ENCODE measurements at places on chromosomes 12 and 14. TPM values are rescaled to one million over a fixed set of nuclear protein-coding genes. Genes with fewer than 3 reads are reported as not detected.
A peak's percentile ranks its signal among the peaks of the same experiment; 100 is the strongest.

LRTM2 gene
- 3.5 TPM for total RNA-seq

MANSC4 gene
- total RNA-seq: 0.27 TPM

KSR2 gene
- total RNA-seq: 3.6 TPM

RITA1 gene
- 10.9 TPM for total RNA-seq

PPM1H gene
- 26.5 TPM for total RNA-seq

SLC5A8 gene
- total RNA-seq: 3.1 TPM

LTBP2 gene
- 0.91 TPM for total RNA-seq

DNA sequence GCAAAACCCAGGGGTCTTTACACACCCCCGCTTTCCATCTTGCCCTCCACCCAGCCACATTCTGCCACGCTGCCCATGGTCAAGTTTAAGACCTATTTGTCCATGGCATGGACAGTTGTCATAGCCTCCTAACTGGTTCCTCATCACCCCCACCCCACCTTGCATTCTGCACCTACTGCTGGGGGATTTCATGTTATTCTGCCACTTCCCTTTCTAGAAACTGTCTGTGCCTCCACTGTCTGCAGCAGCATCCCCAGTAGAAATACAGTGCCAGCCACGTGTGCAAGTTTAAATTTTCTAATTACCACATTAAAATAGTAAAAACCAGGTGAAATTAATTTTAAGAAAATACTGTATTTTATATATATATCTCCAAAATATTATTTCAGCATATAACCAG is 63.2 kb downstream of the WDR20 start:
- no peak for DNase-seq

GRCh38 chr12:95083938-95084337 is 10.5 kb upstream of the NR2C1 start:
- DNase-seq: no peak

- DNase-seq: no peak
Observed at GRCh38 chr14:87756661-87757060, 236.3 kb downstream of the GALC start.

GRCh38 chr12:106276032-106276740 is 26.3 kb upstream of the TCP11L2 start:
- no peak for DNase-seq

GRCh38 chr14:34035177-34035933 is 84.5 kb upstream of the EGLN3 start:
- no peak for DNase-seq

DNA sequence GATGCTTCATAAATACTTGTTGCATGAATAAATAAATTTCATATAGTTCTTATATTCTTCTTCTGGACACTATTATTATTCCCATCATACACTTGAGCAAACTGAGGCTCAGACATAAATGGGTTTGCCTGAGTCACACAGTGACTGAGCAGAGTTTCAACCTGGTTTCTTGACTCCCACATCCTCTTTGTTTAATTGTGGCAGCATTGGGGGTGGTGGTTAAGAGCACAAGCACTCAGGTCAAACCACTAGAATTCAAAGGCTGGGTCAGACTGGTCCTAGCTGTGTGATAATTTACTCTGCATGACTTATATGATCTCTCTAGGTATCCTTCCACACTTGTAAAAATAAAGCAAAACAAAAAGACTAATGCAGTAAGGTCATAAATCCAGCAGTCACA is 274.9 kb upstream of the SRRM4 start:
- DNase-seq: no peak

- no peak for DNase-seq
Observed at GRCh38 chr14:100212476-100213333, 26.2 kb upstream of the YY1 start.

DNA sequence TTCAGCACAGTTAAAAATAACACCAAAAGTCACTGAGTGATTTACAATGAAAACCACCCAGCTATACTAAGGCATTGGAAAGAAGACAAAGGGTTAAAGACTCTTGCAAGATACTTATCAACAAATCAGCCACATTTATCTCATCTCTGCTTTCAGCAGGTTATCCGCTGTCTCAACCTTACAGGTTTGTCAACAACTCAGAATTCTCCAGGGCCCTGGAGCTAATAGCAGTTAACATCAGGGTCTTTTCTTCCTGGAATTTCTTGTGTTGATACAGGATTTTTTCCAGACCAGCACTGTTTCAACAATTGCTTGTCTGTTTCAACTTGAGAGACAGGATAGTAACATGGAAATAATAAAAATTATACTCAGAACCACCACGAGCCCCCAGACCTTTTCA is 3.5 kb downstream of the PKP2 start:
- DNase-seq: no peak

- peak; percentile 41 for DNase-seq
Observed at GRCh38 chr12:94149781-94150239, 1.4 kb downstream of the PLXNC1 start.

- DNase-seq: no peak
Observed at GRCh38 chr14:99564926-99565259, 39.1 kb downstream of the CCDC85C start.

DNA sequence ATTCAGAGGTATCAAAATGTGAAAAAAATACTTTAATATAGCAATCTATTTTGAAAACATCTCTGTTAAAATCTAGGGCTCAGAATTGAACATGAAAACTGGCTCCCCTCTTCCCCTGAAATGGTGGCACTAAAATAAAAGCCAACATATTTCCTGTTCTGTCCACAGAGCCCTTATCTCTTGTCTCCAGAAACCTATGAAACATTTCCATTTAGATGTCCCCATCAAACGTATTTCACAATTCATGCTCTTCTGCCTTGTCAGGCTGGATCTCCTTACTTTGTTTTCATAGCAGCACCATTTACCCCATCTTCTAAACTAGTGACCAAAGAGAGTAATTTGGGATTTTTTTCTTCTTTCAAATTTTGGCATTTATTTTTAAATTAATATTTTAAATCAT is 42.4 kb downstream of the PDE3A start:
- DNase-seq: no peak

DNA sequence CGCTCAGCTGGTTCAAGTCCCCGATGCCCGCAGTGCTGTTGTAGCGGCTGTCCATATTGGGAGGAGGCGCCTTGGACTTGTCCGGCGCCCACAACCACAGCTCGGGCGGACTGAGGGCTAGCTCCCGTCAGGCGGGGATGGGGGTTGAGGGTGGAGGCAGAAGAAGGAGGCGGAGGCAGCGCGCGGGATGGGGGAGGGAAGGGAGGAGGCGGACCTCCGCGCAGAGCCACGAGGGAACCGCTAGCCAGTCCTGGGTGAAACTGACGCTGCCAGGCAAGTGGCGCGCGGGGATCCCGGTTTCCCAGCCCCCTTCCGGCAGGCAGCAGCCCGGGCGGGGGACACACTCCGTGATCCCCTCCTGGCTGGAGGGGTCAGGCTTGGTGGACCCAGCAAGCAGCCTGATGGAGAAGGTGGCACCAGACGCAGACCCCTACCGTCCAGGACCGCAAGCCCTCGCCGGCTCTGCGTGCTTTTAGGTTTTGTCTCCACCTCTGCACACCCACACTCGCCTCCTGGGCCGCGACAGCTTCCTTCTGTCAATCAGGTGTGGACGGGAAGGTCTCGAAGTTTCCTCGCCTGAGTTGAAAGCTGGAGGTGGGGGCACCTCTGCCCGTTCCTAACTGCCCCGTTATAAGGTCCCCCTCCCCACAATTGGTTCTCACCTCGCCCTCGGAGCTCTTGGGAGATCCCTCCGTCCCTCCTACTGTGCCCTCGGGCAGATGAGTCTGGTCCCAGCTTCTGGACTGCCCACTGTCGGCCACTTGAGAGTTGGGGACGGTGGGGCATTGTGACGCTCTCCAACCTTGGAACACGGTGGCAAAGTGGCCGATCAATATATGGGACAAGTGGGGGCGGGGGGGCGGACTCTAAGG is at the start of gene CPNE8:
Gene CPNE8, minus strand, starts transcription at position 112 of the 872 bp plus-strand sequence. Its CDS starts 57 bp downstream, at position 55.
- peak; percentile 21 for DNase-seq

DNA sequence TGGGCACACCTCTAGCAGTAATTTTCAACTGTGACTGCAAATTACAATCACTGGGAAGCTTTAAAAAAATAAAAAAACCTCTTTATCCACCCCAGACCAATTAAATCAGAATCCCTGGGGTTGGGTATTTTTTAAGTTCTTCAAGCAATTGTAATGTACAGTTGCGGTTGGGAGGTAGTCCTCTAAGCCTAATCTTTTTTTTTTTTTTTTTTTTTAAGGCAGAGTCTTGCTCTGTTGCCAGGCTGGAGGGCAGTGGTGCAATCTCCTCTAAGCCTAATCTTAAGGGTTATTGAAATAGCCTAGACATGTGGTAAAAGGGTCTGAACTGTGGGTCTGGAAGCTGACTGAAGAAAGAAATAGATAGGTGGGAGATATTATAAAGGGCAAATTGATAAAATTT is 230.5 kb downstream of the AKAP6 start:
- no peak for DNase-seq

GRCh38 chr12:49496417-49497360 is 42.1 kb upstream of the KCNH3 start:
- no peak for DNase-seq

GRCh38 chr14:94562022-94562421 is 780 bp downstream of the SERPINA4 start:
- no peak for DNase-seq

DNA sequence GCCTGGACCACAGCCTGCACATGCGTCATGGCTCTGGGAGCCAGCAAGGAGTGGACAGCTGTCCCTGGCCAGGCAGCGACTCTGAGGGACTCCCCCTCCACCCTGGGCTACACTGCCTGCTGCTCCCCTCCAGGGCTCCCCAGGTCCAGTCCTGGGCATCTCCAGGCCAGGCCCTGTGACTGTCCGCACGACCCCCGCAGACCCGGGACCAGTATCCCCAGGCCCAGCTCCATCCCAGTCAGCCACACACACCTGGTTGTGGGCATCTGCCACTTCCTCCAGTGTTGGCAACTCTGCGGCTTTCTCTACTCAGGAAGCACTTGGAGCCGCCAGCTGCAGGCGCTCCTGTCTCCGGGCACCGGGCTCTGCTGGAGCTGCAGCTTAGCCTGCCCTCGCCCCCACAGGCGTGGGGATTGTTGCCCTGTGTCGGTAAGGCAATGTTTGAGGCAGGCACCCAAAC is 2.4 kb downstream of the ULK1 start:
- DNase-seq: peak; percentile 95

DNA sequence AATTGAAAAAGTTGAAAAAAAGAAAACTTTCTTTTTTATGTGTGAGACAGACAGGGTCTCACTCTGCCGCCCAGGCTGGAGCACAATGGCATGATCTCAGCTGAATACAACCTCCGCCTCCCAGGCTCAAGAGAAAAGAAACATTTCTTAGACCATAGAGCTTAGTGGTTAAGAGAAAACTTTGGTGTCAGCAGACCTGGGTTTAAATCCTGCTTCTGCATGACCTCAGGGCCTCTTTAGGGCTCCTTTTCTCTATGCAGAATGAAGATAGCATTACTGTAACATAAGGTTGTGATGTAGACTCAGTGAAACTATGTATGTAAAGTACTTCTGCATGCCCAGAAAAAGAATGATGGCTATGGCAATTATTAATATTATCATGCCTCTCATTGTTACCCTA is 104.7 kb upstream of the NUDT4 start:
- no peak for DNase-seq

DNA sequence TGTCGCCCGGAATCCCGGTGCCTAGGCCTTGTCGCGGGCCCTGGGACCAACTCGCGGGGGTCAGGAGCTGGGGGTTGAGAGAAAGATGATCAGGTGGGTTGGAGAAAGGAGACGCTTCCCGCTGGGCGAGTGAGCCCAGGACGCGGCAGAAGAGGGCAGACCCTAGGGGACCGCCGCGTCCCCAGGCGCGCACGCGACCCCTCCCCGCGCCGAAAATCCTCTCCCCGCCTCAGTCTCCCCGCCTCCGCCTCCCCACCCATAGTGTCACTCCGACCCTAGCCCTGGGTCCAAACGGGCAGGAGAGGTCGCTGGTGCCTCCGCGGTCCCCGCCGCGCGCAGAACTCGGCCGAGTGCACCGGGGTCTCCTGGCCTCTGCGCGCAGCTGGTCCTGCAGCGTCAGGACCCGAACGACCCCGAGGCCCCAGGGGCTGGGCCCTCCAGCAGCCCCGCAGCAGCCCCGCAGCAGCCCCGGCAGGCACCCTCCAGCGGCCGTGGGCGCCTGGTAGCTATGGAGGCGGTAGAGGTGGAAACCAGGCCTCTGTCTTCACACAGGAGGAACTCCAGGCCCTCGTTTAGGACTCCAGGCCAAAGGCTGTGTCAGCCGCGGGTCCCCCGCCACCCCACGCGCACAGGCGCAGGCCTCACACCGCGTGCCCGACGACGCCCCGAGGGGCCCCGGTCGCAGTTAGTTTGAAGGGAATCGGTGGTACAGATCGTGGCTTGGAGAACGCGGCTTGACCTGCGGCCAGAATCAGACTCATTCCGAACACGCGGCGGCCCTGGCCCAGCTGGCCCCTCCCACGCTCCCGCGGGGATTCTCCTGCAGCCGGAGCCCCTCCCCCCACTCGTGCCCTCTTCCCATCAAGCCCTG is 60.1 kb upstream of the EIF5 start:
- DNase-seq: no peak

GRCh38 chr14:31020834-31021575 is 4.4 kb upstream of the AP4S1 start:
- DNase-seq: no peak

DNA sequence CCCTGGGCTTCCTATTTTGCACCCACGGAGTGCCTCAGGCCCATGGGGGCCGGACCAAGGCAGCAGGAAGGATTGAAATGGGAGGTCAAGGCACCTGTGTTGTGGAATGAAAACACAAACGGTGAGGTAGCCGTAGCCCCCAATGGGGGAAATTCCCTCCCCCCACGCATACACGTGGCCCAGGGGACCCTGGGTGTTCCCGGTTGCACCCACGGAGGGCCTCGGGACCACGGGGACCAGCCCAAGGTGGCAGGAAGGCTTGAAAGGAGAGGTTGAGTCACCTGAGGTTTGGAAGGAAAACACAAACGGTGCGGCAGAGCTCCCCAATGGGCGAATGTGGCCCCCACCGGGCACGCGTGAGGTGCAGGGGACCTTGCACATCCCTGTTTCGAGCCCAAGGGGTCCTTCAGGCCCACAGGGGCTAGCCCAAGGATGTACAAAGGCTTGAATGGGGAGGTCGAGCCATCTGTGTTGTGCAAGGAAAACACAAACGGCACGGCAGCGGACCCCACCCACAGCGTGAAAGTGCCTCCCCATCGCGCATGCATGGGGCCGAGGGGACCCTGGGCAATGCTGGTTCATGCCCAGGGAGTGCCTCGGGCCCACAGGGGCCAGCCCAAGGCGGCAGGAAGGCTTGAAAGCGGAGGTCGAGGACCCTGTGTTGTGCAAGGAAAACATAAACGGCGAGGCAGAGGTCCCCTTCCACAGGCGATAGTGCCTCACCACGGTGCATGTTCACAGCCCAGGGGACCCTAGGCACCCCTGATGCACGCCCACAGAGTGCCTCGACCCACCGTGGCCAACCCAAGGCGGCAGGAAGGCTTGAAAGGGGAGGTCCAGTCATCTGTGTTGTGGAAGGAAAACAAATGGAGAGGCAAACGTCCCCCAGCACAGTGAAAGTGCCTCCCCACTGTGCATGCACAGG is 376.7 kb downstream of the ALG10 start:
- no peak for DNase-seq

DNA sequence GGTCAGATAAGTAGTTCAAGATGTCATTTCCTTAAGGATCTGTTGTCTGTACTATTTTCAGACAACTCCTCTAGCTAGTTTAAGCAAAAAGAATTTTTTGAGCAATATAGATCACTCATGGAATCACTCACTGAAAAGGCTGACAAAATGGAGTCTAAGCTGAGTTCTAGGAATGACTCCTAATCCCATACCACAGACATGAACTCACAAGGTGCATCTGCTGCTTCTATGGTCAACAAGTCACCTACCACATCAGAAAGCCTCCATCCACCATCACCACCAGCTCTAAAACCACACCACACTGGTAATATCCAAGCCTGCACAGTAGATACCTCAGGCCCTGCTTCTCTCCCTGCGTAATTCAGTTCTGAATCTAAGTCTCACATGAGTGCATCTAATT is 33.0 kb downstream of the PWP1 start:
- DNase-seq: no peak

GRCh38 chr14:101478096-101478495 is 83.2 kb upstream of the DIO3 start:
- no peak for DNase-seq

All from cerebellum (tissue), 4 donors.